ENCODE measurements at places on chromosomes 5 and 9. TPM values are rescaled to one million over a fixed set of nuclear protein-coding genes. Genes with fewer than 3 reads are reported as not detected.

The UIMC1 gene
- 11.2 TPM for polyA plus RNA-seq

The C9orf43 gene
- not detected for polyA plus RNA-seq

The NEUROG1 gene
- polyA plus RNA-seq = not detected

The SLC6A7 gene
- 0.65 TPM for polyA plus RNA-seq

The PAX5 gene
- not detected for polyA plus RNA-seq

The OGN gene
- polyA plus RNA-seq = 13.1 TPM

The HSD17B3 gene
- polyA plus RNA-seq = not detected

The GLRA1 gene
- polyA plus RNA-seq = 0.35 TPM

The PCA3 gene
- 3.6 TPM for polyA plus RNA-seq

The MRPL50 gene
- polyA plus RNA-seq = 46.8 TPM

The LAMC3 gene
- polyA plus RNA-seq = not detected

The SPATA31D4 gene
- not detected for polyA plus RNA-seq

The TXNDC8 gene
- not detected for polyA plus RNA-seq

The GNAQ gene
- polyA plus RNA-seq = 312 TPM

The SLC36A3 gene
- polyA plus RNA-seq = not detected

The TEK gene
- polyA plus RNA-seq = not detected

The ACTL7A gene
- not detected for polyA plus RNA-seq

The PCDHB13 gene
- polyA plus RNA-seq = 5.2 TPM

The ANKRD34B gene
- not detected for polyA plus RNA-seq

The PAPPA gene
- polyA plus RNA-seq = 0.29 TPM

The CCDC187 gene
- polyA plus RNA-seq = not detected

The BAAT gene
- 0.71 TPM for polyA plus RNA-seq

The CCDC183 gene
- polyA plus RNA-seq = not detected

The STPG3 gene
- not detected for polyA plus RNA-seq

The FRRS1L gene
- 37.6 TPM for polyA plus RNA-seq

The PDE6A gene
- polyA plus RNA-seq = not detected

The SH3PXD2B gene
- 1.6 TPM for polyA plus RNA-seq

The SCGB3A2 gene
- polyA plus RNA-seq = not detected

The DCTN3 gene
- polyA plus RNA-seq = 180 TPM

The IL33 gene
- 11.8 TPM for polyA plus RNA-seq
